ENCODE measurements at places on chromosomes 13 and 19.

- no peak for DNase-seq
Observed at GRCh38 chr19:28867978-28868377, 345.0 kb downstream of the UQCRFS1 start.

DNA sequence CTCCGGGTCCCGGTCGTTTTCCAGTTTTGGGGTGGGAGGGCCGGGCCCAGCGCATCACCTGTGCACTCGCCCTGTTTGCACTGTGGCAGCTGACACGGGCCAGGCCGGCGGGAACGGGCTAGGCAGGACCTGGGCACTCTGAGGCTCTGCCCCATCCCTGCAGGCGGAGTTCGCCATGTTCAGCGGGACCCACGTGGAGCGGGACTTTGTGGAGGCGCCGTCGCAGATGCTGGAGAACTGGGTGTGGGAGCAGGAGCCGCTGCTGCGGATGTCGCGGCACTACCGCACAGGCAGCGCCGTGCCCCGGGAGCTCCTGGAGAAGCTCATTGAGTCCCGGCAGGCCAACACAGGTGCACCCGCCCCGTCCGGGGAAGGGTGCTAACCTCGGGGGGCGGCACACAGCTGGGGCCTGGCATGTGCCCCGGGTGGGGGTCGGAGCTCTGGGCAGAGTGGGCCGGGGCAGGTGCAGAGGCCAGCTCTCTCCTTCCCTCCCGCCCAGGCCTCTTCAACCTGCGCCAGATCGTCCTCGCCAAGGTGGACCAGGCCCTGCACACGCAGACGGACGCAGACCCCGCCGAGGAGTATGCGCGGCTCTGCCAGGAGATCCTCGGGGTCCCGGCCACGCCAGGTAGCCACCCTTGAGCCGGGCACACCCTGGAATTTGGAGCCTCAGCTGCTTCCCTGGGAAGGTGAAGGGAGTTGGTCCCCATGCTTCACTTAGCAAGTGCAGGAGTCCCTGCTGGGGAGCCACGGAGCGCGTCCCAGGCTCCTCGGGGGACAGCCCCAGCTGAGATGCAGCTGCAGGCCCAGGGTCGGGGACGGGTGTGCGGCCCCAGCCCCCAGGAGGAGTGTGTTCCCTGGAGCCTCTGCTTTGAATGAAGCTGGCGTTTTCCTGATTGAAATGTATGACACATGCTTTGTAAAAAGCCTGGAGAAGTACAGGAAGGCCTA lies 9.3 kb upstream of the ZNF554 start:
- no peak for DNase-seq

DNA sequence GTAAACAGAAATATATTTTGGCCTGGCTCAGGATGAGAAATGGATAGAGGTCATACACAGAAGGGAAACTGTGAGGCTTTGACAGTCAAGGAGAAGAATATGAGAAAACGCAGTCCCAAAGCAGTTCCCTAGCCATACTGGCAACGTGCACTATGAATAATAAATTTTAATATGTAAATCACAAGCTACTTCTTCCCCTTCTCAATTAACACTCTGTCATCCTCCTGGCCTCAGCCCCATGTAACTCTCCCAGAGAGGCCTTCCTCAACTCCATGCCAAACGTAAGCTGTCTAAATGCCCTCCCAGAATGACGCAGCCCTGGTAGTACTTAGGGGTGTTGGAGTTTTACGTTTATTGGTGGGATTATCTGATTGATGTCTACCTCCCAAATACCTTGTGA lies 732.6 kb downstream of the LIG4 start:
- DNase-seq = no peak

DNA sequence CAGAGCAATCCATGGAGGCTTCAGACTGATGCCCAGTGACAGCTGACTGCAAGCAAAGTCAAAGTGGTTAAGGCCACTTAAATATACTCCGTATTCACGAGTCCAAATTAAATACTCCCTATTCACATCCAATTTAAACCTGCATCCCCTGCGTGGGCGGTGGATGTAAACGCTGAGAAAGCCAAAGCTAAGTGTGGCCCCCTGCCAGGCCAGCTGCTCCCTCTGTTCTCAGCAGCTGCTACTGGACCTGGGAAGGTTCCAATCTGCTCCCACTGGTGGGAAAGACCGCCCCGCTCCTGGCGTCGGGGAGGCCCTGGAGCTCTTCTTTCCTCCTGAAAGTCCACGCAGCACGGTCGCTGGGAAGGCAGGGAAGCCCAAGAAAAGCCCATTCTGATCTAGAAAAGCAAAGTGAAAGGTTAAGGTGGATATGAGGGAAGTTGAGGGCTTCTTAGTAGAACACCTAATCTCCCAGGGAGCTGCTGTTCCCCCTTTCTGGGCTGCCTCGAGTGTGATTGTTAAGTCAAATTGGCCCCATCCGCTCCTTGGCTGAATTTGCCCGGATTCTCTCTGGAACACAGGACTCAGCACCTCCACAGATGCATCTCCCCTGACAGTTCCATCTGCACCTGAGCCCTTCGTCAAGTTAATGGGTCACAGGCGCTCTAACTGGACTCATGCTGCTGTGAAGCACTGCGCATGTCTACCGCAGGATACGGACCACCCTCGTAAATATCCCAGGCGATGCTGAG lies 205.5 kb downstream of the USP12 start:
- peak; percentile 59 for DNase-seq

GRCh38 chr13:59793107-59793506 lies 370.6 kb downstream of the DIAPH3 start:
- DNase-seq = no peak

DNA sequence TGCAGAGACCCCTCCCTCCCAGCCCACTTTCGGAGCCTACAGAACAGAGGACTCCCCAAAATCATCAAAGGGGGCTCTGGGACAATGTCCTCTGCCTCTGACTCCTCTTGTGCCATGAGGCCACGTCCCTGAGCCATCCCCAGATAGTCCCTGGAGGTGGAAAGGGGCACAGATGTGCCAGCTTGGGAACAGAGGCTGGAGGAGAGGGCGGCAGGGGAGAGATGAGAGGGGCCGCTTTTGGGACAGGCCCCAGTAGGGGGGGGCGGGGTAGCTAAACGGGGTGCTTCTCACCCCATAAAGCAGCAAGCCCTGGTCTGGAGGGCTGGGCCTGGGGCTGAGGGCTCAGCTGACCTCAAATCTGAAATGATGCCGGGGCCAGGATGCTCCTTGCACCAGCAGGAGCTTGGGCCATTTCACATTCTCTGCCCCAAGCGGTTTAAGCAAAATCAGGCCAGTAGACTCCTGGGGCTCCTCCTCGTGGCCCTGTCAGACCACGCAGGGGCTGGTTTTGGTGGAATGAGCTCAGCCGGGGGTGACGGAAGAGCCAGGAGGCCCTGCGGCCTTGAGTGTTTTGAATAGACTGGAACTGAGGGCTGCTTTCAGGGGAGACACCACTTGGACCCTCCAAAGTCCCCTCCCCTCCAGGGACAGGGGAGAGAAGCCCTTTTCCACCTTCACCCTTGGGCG lies 27.1 kb downstream of the ONECUT3 start:
- DNase-seq = no peak

Data from NCI-H2107 (cell line).